ENCODE measurements at places on chromosomes 3 and 15.

DNA sequence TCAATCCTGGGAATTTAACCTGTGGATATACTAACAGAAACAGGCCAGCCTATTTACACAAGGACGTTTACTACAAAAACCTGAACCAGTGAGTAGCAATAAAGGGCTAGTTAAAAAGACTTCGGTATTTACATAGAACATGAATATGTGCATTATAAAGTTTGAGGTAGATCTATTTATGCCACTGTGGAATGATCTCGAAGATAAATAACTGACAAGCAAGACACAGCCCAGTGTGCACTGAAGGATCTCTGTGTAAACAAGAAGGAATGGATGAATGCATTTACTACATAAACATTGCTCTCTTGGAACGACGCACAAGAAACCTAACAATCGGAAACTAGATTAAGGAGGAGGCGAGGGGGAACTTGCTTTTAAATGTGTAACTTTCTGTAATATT is 132.0 kb upstream of the NSMCE3 start:
- DNase-seq = no peak

GRCh38 chr15:87841426-87841998 is 415.0 kb downstream of the NTRK3 start:
- no peak for DNase-seq

DNA sequence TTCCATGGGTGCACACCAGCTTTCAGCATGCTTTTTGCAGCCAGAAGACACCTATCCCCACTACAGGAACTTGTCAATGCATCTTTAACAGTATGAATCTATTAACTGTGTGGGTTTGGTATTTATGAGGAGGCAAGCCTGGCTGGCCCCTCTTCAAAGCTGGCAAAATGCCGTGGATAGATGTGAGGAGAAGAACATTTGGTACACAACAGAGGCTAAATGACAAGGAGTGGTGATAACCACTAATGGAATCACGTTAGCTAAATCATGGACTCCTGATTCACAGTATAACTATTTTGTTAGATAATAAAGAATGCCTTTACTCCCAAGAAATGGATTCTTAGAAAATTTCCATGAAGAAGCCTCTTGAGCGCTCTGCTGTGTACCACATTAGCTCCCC is 187.2 kb downstream of the CLSTN2 start:
- DNase-seq = no peak

DNA sequence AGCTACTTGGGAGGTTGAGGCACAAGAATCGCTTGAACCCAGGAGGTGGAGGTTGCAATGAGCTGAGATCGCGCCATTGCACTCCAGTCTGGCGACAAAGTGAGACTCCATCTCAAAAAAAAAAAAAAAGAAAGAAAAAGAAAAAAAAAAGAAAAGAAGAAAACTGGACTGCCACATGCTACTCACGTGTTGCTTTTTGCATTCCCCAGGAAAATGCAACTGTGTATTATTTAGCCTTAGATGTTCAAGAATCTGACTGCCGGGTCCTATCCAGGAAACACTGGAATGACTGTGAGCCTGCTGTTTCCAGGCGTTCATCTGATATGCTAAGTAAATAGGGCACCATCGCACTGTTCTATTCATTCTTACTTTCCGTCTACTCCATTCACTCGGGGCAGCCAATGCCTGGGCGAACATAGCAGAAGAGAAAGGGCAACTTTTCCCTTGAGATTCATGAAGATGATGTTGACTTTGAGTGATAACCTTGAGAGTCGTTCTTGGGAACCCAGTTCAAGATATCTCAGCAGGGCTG is 21.4 kb downstream of the HRG start:
- DNase-seq = no peak

DNA sequence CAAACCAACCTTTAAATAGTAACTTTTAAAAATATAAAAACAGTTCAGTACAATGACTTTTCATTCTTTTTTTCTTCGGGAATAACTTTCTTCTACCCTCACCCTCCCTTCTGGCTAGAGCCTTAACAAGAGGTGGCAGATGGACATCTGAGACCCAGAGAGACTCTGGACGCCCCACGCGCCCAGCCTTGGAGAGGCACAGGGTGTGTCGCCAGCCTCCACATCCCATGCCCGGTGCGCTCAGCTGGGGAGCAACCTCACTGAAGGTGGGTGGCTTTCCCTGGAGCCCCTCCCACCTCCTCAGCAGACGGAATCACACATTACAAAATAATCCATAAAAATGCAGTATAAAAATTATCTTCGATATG is 49.5 kb downstream of the TLE3 start:
- DNase-seq = no peak

- no peak for DNase-seq
These were observed 11.0 kb downstream of the TNFAIP8L3 start for GRCh38 chr15:51083641-51084166.

GRCh38 chr15:100728371-100729201 is 126.2 kb downstream of the ASB7 start:
- no peak for DNase-seq

- no peak for DNase-seq
These were observed 116.8 kb upstream of the SKOR1 start for GRCh38 chr15:67708500-67708899.

GRCh38 chr15:33309602-33310276 is 1.0 kb upstream of the RYR3 start:
- DNase-seq = no peak

DNA sequence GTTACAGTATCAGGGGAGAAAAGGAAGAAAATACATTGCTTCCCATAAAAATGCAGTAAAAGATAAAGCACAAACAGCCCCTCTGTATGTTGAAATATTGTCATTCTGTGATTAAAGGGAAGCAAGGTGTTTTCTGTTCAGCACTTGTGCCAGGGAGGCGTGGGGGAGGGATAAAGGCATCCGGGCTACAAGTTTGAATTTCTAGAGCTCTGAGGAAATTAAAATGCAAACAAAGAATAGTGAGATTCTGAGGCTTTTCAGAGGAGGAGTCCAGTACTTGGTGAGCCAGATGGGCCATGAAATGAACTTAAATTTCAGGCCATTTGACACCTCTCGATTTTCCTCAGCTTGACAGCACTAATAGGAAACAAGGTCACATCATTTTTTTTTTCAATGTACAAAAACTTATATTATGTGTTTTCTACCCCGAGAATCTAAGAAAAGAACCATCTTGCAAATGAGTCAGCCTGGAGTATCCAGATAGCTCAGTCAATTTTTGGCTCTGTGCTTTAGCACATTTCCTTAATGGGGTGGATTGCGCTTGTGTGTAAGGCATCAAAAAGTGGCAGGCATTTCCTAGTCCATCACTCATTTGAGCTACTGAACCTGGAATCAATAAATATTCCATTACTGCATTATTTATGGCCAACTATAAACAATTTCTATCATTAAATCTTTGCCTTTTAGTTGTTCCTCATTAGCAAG is 640.8 kb upstream of the TBL1XR1 start:
- no peak for DNase-seq

- DNase-seq = no peak
These were observed 236.9 kb downstream of the CADPS start for GRCh38 chr3:62638316-62638715.

All from stimulated activated CD4-positive, alpha-beta T cell treated with anti-CD3 and anti-CD28 coated beads, Interleukin-1b, Interleukin-23, amount 100 ng/mL, for 4 hours (primary cell).